ENCODE measurements at places on chromosomes 6 and 20.

DNA sequence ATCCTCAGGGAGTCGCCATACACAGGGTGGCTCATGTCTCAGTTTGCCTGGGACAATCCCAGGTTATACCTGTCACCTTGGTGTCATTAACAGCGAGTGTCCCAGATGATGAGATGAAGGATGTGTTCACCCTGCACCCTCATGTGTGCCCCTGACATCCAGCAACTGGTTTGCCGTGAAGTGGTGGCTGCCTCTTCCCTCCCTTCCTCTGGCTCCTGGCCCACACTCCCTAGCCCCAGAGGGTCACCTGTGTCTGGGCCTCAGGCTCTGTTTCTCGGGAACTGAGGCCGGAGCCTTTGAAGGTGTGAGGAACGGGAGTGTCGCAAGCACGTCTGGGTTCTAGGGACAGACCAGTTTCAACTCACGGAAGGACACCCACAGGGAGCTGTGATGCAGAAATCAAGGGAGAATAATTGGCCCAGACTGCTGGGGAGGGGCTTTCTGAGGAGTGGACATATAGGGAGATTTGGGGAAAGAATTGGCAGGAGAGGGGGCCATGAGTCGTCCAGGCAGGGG, 35.8 kb upstream of the PHACTR3 start:
- DNase-seq, result no peak

DNA sequence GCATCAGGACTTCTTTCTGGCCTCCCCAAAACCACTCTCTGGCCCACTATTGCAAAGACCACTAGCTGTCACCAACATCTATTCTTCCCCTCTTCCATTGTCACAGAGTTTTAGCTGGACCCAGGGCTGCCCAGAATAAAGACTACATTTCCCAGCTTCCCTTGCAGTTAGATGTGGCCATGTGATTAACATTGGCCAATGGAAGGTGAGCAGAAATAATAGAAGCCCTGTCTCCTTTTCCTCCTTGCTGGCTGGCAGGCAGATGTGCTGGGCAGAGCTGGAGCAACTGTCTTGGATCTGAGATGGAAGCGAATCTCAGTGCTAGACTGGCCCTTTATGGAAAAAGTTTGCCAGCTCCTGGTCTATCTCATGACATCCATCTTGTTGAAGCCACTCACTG, 97.0 kb downstream of the KCNB1 start:
- peak; percentile 16 for DNase-seq

- no peak for DNase-seq
Observed at GRCh38 chr20:50743087-50743486, 11.7 kb downstream of the PARD6B start.

- no peak for DNase-seq
Observed at GRCh38 chr6:26187981-26188635, 100.9 kb downstream of the HFE start.

DNA sequence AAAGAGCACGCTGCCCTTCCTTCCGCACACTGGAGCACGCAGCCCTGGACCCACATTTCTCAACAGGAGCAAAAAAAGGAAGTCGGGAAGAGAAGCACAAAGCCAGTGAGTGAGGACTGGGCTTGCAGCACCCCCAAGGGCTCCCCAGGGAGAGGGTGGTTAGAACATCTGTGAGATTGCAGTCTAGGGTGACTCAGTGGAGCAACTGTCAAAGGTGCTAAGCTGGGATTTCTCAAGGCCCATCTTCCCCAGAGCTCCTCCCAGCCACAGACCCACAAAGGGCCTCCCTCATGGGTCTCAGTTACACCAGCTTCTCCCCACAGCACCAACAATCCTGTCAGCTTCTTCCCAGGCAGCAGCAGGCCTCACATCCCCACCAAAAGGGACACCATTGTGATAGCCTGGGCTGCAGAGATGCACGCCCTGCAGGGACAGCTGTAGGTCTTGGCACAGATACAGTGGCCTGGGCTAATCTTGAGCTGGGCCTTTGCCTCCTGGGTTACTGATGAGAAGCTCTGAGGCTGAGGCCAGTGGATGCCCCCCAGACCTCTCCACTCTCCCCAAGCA, 39.6 kb upstream of the CD93 start:
- no peak for DNase-seq

DNA sequence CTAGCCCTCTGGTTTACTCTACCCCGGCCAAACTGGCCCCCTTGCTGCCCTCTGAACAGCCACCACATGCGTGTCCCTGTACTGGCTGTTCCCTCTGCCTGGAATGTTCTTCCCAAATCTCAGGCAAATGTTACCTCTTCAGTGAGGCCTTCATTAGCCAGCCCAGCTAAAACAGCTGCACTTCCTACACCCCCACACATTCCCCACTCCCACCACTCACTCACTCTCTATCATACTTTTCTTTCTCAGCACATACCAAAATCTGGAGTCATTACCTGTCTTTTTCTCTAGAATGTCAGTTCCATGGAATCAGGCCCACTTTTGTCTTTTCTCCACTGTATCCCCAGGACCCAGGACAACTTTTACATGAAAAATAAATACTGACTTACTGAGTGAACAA, 401.2 kb upstream of the SULF2 start:
- no peak for DNase-seq

Data from DMS 273 treated with DMSO at 0.1 percent for 48 hours (cell line).